ENCODE measurements at places on chromosomes 6 and 20.

DNA sequence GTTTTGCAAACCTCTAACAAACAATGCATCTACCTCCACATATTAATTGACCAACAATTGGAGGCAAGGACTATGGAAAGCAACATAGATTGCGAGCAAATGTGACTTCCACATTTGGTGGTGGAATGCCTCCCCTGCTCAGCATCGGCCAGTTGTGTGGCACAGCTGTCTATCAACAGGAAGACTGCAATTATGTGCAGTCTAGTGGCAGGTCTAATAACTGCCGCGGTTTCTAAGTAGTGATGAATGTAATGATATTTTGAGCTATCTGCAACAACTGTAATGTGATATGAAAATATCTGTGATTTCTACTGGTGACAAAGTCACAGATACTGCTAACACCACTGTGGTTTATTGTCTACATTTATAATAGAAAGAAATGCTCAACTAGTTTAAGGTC is 56.8 kb downstream of the NCR2 start:
- DNase-seq: no peak

GRCh38 chr6:170271771-170272314 is 19.0 kb downstream of the DLL1 start:
- DNase-seq: no peak

- DNase-seq: no peak
Measured at GRCh38 chr20:44955270-44955669, 4.9 kb downstream of the TOMM34 start.

GRCh38 chr6:5090603-5091002 is 5.5 kb downstream of the PPP1R3G start:
- no peak for DNase-seq

- no peak for DNase-seq
Measured at GRCh38 chr20:48898210-48898609, 23.3 kb upstream of the ARFGEF2 start.

DNA sequence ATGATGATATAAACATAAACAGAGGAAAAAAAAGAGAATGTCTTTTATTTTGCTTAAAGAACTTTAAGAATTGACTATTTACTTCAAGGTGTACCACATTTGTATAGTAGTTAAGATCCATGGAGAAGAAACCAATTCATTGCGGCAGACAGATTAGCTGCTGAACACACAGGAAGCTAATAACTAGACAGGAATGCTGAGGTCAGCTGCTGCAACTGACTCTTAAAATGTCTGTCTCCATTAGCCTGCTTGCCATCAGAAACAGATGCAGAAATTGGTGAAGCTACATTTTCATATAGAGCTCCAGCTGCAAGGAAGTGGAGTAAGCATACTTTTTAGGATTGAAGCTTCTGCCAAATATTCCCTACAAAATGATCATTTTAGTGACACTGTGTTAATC is 939.5 kb downstream of the EPHA7 start:
- no peak for DNase-seq

DNA sequence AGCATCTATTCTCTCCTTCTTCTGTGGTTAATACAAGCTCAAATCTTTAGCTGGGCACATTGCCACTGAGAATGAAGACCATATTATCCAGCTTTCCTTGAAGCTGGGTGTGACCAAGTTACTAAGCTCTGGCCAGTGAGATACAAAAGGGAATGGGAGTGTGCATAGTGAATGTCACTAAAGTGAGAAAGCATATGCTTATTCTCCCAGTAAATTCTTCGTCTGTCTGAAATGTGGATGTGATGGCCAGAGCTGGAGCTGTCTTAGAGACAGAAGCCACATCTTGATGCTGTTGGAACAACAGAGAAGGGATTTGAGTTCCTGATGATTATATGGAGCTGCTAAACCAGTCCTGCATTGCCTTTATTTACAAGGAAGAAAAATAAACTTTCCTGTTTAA is 60.1 kb downstream of the SESN1 start:
- DNase-seq: no peak

DNA sequence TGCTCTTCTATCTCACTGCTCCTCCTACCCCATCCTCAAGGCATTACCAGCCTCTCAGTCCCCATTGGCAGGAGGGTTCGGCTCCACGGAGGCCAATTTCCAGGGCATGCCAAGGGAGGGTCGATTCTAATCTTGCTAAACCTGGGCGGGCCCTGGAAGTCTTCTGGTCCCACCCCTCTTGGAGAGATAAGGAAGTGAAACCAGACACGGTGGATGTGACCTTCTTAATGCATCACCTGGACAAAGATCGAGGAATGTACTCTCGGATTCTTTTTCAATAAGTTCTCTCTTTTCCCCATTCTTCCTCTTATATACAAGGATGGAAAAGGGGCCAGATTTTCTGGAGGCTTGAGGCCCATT is 112.2 kb upstream of the ARMC2 start:
- DNase-seq: no peak

DNA sequence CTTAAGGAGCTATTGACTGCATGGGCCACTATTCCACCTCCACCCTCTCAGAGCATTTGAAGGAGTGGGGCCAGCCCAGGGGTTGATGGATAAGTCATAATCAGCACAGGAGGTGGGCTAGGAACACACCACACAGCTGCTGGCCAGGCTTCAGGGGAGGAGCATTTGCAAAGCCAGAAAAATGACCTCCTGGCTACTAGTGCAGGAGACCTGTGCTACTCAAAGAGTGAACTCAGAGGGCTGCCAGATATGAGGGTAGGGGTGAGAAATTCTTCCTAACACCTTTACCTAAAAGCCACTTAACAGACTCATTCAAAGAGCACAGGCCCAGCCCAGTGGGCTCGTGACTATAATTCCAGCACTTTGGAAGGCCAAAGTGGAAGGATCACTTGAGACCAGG is 210.8 kb downstream of the TBXT start:
- DNase-seq: no peak

- DNase-seq: no peak
Measured at GRCh38 chr6:131215219-131215618, 80.0 kb downstream of the AKAP7 start.

DNA sequence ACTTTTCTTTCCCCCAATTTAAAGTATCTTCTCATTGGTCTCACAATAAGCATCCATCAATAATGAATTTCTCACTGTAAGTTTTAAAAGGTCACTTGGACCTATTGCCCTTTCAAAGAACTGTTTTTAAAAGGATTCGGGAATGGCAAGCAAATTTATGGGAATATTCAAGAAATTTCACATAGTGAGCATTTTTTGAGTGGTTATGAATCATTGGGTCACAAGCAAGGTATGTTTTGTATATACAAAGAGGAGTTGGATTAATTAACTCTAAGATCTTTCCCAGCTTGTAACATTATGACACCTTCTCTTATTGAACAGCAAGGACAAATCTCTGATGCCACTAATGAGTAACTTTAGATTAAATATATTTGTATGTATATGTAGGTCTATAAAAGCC is 165.0 kb downstream of the MOXD1 start:
- no peak for DNase-seq

- no peak for DNase-seq
Measured at GRCh38 chr6:94462231-94462630, 1042.9 kb upstream of the EPHA7 start.

- DNase-seq: no peak
Measured at GRCh38 chr6:104954190-104954797, 2.6 kb upstream of the LIN28B start.

DNA sequence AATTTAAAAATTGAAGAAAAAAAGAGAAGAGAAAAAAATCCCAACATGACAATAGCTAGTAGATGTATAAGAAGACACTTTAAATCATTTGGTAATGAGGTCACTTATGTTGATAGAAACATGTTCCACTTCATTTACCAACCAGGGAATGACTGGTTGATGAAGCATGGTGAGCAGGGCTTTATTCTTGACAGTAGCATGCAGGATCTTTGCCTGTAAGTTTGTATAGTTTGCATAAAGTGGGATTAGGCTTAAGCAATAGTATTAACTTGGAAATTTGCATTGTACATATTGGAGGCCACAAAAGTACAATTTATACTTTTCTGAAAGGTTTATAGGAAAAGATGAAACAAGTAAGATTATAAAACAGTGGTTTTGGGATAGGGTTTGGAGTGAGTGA is 67.0 kb downstream of the NOX3 start:
- no peak for DNase-seq

DNA sequence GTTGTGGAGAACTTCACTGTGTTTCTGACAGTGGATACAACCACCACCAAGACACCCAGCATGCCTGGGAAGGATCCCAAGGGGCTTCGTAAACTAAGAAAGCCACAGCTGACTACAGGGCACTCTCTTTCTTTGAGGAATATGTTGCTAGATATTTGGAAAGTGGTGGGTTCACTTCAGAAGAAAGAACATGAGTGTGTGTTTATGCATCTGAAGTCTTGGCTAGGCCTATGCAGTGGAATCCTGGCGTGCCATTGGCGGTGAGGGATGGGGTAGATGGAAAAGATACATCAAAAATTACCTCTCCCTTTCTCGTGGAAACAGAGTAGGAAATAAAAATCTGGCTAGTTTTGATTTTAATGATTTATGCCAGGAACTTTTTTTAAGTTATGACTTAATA is 187.7 kb downstream of the PDE7B start:
- DNase-seq: no peak

DNA sequence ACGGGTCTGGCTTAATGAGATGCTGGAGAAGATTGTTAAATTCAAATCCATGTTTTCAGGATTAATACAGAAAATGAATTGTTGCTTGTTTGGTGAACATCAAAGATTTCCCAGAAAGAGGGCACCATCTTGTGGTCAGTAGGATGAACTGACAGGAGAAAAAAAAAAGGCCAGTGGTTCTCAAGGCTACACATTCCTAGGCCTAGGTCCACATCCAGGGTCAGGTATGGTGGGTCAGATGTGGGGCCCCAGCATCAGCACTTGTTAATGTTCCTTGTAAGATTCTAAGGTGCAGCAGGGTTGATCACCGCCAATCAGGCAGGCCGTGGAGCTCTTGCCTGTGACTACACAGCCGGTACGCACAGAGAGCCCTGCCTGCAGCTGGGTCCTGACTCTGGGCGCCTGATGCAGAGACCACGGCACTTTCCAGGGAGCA is 34.0 kb upstream of the FOXO3 start:
- DNase-seq: peak; percentile 12

- no peak for DNase-seq
Measured at GRCh38 chr6:25053875-25054371, 118.2 kb upstream of the RIPOR2 start.

- no peak for DNase-seq
Measured at GRCh38 chr6:12261502-12261901, 28.7 kb upstream of the EDN1 start.

- DNase-seq: no peak
Measured at GRCh38 chr20:57482148-57482547, 42.8 kb downstream of the CTCFL start.

GRCh38 chr6:90435207-90435899 is 138.7 kb upstream of the BACH2 start:
- DNase-seq: no peak

- no peak for DNase-seq
Measured at GRCh38 chr6:19699932-19700331, 137.2 kb upstream of the ID4 start.

GRCh38 chr6:64727075-64727474 is 980.0 kb downstream of the EYS start:
- DNase-seq: no peak

DNA sequence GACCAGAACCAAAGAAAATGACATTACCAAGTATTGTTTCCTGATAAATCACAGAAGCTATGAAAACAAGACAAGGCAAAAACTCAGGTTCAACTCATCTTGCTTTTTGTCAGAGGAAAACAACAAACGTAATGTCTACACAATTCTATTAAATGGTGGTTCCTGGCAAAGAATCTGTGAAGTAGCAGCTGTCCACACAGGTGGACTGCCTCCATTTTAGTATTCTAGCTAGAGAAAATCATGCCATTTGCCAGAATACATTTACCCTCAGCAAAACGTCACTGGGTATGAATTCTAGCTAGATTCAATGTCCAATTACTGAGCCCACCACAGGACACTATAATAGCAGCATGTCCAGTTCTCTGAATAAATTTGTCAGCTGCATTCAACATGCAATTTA is 125.4 kb downstream of the ADGRB3 start:
- no peak for DNase-seq

- no peak for DNase-seq
Measured at GRCh38 chr6:35176301-35177024, 35.3 kb upstream of the TCP11 start.

DNA sequence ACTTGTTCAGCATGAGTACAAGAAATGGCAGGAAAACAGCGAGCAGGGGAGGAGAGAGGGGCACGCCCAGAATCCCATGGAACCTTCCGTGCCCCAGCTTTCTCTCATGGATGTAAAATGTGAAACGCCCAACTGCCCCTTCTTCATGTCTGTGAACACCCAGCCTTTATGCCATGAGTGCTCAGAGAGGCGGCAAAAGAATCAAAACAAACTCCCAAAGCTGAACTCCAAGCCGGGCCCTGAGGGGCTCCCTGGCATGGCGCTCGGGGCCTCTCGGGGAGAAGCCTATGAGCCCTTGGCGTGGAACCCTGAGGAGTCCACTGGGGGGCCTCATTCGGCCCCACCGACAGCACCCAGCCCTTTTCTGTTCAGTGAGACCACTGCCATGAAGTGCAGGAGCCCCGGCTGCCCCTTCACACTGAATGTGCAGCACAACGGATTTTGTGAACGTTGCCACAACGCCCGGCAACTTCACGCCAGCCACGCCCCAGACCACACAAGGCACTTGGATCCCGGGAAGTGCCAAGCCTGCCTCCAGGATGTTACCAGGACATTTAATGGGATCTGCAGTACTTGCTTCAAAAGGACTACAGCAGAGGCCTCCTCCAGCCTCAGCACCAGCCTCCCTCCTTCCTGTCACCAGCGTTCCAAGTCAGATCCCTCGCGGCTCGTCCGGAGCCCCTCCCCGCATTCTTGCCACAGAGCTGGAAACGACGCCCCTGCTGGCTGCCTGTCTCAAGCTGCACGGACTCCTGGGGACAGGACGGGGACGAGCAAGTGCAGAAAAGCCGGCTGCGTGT is 11.6 kb downstream of the TNFAIP3 start:
- DNase-seq: no peak
